ENCODE measurements at places on chromosomes 1 and 21.

DNA sequence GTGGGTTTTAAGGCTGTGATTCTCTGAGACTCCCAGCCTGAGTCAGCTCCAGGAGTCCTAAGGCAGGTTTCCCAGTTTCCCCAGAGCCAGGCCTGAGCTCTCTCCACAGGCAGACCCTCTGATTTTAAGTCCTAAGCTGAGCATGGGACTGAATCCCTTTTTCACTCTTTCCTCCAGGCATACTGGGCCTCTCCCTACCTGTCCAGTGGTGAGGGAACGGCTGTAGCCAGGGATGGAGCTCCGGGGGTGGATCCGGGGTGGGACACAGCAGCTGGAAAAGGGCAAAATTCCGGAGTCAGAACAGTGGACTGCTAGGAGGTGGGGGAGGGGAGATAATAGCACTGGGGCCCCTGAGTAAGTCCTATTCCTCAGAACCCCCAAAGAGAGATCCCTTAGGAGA, 30.0 kb downstream of the DLGAP3 start:
- no peak for DNase-seq

- no peak for DNase-seq
Measured at GRCh38 chr1:58996341-58997059, 212.7 kb upstream of the JUN start.

DNA sequence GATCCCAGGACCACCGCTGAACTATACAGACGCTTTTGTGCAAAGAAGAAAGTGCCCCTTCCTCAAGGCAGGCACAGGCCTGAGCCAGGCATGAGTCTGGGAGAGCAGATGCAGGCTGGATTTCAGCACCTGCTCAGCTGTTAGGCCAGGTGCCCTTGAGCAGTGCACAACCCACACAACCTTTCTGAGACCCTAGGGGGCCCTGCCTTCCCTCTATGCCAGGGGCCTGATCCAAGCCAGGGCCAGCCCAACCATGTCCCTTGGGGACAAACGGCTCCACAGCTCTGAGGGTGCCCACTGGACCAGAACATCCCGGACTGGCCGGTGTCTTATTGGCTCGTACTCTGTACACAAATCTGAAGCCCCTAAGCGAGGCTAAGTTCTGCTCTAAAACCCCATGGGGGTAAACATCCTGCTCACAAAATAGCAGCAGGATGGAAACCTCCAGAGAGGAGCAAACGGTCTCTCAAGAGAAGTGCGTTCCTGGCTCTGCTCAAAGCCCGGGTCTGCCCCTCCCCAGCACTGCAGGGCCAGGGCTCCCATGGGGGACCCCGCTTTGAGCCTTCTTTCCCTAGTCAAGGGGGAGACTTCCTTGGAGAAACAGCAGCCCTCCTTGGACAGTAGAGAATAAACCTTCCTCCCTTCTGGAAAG, 275.1 kb downstream of the NPHP4 start:
- no peak for DNase-seq

GRCh38 chr1:158516966-158517365, 37.2 kb downstream of the OR6Y1 start:
- DNase-seq = no peak

Measured in NCI-H146 (cell line).